ENCODE measurements at places on chromosomes 16 and 17.

DNA sequence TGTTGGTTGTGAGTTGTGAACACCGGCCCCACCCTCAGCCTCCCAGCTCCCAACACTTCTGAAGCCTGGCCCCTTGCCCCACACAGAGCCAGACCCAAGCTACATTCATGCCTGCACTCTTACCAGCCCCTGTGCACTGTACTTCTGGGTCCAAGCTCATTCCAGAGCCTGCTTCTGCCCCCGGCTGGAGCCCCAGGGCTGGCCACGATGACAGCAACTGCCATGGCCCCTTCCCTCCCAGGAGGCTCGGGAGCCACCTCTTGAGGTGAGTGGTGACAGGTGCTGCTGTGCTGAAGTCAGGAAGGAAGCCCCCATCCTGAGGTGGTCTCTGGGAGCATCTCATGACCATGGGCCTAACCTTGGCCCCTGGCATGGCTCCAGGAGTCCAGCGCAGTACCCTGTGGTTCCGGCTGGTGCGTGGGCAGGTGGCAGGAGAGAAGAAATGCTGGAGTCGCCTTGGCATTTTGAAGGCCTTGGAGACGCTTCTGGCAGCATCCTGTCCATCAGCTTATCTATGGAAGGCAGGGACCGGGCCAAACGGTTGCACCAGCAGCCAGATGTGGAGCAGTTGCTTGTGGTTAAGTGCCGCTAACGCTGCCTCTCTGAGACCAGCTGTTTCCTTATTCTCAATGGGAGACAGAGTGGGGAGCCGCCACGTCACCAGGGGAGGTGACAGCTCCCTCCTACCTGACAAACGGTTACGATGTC is 3.9 kb upstream of the CDT1 start:
- DNase-seq: no peak

DNA sequence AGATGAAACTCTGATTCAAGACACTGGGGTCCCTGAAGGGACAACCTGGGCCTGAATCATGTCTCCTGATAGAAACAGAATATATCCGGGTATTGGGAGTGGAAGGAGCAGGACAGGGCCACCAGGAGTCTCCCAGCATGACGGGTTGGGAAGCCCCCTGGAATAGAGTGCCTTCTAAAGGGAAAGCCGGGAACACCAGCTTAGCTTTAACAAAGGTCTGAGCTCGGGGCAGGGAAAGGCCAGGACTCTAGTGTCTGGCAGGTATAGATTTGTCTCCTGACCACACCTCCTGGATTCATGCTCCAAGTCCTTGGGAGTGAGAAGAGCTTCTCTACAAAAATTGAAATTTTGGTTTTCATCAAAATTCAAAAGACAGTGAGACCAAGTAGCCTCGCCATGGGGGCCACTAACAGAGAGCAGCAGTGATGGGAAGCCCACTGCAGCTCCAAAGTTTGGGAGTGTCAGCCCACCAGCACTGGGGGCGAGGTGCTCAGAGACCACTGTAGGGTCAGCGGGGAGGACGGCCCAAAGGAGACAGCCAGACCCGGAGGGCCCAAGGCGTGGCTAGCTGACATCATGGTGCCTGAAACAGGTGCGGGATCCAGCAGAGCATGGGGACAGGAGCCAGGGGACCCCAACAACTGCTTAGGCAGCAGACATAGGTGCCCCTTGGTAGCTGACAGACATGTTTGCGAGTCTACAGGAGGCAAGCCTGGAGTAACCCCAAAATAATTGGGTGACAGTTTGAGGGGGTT is 81.0 kb downstream of the C16orf78 start:
- no peak for DNase-seq

DNA sequence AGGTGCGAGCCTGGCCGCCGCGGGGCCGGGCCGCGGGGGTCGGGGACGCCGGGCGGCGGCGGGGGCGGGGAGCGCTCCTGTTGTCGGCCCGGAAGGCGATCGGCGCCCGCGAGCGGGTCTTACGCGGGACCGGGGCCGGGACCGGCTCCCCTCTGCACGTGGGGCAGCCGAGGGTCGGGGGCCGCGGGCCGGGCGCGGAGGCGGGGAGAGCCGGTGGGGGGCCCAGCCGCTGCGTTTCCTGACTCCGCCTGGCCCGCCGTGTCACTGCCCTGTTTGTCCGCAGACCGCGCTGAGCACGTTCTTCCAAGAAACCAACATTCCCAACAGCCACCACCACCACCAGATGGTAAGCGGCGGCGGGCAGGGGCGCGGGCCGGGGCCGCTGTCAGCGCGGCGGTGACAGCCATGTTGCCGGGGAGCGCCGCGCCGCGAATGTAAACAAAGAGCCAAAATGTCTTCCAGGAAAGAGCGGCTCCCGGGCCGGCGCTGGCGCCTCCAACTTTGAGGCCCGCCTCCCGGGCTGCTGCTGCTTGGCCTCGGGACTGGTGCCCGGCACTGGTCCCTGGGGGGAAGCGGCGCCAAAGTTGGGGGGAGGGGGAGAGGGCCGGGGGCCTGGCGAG is 586 bp downstream of the UBALD2 start:
- no peak for DNase-seq

- DNase-seq: no peak
Measured at GRCh38 chr17:80951121-80952090, 40.2 kb upstream of the CHMP6 start.

DNA sequence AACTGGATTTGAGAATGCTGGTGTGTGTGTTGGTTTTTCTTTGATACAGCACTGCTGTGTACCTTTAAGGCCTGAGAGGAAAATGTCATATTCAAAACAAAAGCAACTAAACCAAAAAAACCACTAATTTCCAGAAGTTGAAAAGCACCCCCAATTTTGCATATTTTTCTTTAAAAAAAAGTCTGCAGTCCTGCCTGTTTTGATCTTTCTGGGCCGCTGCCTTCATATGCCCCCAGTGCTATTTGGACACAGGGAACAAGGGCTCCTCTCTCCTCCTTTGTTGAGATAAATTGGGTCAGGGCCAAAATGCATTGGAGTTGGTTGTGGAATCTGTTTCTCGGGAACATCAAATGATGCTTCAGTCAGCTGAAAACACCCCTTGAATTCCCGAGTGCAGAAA is 26.9 kb downstream of the GPT2 start:
- DNase-seq: no peak

DNA sequence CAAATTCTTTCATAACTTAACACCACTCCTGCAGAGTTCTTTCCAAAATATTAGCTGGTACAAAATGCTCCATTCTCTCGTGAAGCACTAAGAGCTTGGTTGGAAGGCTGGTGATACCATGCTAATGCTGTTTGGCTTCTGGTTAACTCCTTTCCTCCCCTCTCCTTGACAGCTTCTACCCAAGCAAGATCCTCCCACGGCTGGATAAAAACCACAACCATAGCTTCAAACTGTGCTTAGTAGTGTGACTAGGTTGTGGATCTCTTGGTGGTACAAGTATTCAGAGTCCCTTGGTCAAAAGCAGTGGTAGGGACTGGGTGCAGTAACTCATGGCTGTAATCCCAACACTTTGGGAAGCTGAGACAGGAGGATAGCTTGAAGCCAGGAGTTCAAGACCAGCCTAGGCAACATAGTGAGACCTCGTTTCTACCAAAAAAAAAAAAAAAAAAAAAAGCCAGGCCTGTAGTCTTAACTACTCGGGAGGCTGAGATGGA is 2.3 kb downstream of the PHAF1 start:
- no peak for DNase-seq

GRCh38 chr16:27724482-27725235 is 174.7 kb downstream of the KATNIP start:
- DNase-seq: no peak

DNA sequence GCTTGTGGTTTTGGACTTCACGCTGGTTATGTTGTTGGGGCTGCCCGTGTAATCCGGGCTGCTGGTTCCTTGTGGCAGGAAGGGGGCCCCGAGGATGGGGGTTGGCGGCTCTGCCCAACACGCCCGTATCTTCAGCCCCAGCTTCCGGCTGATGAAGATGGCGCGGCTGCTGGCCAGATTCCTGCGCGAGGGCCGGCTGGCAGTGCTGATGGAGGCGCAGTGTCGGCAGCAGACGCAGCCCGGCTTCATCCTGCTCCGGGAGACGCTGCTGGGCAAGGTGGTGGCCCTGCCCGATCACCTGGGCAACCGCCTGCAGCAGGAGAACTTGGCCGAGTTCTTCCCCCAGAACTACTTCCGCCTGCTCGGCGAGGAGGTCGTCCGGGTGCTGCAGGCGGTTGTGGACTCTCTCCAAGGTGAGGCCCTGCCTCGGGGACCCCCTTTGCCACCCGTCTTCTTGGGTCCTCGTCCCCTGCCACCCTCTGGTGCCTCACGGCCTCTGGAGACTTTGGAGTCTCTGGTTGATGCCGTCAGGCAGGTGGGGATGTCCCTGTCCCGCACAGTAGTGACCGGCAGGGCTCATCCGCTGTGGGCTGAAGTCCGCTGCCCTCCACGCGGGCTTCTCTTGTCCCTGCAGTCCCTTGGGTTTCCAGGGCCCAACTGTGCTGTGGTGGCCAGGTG is 2.2 kb downstream of the TELO2 start:
- no peak for DNase-seq

DNA sequence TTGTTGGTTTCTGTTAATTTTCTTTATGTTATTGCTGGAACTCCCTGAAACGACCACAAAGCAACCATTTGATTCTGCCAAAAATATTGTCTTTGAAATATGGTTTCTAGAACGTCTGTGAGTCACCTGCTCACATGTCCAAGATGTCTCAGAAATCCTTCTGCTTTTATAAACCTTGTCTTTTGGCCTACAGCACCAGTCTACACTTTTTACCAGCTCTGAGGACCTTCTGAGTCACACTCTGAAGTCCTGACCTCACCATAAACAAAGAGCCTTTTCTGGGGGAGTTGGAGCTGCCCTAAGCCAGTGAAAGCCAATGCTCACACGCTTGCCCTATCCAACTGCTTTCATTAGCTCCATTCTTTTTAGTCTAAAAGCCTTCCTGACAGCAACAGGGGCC is 55.5 kb downstream of the GRIN2A start:
- DNase-seq: no peak

DNA sequence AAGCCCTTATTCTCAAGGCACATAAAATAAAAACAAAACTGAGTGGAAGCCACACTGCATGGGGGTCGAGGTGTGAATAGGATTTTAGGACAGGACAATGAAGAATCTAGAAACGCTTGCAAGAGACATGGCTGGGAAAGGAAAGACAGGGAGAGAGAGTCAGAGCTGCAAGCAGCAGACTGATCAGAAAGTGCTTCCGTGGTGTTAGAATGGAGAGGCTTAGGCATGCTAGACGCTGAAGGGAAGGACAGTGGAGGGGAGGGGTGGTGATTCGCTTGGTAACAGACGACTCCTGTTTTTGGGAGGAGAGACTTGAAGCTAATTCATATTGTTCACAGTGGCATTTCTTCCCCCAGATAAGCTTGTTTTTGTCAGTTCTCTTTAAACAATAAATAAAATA is 173.5 kb downstream of the AIPL1 start:
- no peak for DNase-seq

- no peak for DNase-seq
Measured at GRCh38 chr16:87076950-87077749, 240.0 kb downstream of the C16orf95 start.

DNA sequence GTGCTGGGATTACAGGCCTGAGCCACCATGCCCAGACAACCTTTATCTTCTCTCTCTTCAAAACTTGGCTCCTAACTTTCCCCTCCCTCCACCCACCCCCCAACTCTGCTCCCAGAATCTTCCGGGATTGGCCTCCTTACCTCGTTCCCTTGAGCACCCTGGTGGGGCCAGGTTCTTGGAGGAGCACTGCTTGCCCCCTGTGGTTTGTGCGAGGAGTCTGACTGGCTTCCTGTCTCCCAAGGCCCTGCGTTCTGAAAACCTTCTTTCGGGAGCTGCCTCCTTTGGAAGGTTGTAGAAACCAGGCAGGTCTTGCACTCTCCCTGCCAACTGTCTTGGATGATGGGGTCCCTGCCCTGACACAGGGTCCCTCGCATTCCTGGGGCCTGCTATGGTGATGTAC is 19.8 kb downstream of the PLXDC1 start:
- DNase-seq: no peak

DNA sequence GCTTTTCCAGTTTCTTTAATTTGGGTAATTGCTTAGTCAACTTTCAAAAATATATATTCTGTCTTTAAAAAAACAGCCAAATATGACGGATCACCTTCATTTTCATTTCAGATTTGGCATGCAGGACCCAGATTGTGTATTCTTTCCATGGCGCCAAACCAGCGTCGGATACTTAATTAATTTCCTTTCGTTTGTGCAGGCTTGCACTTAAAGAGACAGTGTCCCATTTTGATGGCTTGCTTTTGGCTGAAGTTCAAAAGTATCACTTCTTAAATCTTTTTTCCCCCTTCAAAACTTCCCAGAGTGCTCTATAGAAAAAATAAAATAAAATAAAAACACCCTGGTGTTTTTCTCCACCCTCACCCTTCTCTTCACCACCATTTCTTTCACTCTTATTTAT is 394.5 kb upstream of the SOX9 start:
- DNase-seq: no peak

- DNase-seq: no peak
Measured at GRCh38 chr16:53565296-53565863, 62.4 kb upstream of the AKTIP start.

DNA sequence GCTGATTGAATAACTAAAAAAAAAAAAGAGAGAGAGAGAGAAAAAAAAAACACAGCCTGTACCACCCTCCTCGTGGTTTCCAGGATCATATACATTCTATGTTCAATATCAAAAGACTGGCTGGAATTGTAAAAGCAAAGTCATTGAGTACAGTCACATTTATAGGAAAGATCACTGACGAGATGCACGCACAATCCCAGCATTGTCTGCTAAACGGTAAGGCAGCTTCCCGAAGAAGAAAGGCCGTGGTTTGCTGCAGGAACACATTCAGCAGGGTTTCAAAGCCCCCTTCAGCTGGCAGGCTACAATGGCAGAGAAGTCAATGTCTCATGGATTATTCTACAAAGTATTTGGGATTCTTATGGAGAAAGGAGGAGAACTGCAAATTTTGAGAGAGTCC is 9.3 kb downstream of the NQO1 start:
- no peak for DNase-seq

- DNase-seq: no peak
Measured at GRCh38 chr17:72535779-72536178, 415.0 kb downstream of the SOX9 start.

DNA sequence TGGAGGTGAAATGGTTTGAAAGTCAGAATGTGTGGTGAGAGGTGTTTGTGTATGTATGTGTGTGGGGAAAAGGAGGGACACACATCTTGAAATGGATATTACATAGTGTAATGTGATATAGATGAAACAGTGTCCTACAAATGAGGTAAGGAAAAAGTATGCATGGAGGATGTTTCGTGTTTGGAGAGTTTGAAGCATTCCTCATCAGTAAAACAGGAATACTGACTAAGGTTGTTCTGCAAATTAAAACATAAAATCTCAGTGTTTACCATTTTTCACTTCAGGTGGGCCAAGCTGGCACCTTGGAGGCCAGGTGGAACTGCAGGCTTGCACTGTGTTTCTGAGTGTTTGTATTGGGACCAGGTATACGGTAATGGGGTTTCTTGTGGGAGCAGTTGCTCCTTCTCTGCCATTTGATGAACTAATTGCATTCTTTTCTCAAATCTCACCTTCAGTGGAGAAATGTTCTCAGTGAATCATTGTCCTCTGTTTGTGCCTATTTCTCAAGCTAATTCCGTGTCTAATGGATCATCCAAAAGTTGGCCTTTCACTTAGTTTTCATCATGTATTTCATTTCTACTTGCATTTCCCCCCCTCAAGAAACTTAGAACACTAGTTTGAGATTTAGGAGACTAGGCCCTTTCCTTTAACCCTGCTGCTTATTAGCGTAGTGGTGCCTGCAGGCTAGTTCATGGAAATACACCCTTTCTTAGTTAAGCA is 8.2 kb upstream of the TBKBP1 start:
- DNase-seq: no peak

GRCh38 chr16:84677017-84677803 is 22.6 kb upstream of the USP10 start:
- no peak for DNase-seq

Measured in skeletal muscle cell (primary cell).